ENCODE measurements at places on chromosomes 4 and X.

- peak; percentile 15 for DNase-seq
These were observed 630.1 kb upstream of the EPHA5 start for GRCh38 chr4:66300336-66300934.

DNA sequence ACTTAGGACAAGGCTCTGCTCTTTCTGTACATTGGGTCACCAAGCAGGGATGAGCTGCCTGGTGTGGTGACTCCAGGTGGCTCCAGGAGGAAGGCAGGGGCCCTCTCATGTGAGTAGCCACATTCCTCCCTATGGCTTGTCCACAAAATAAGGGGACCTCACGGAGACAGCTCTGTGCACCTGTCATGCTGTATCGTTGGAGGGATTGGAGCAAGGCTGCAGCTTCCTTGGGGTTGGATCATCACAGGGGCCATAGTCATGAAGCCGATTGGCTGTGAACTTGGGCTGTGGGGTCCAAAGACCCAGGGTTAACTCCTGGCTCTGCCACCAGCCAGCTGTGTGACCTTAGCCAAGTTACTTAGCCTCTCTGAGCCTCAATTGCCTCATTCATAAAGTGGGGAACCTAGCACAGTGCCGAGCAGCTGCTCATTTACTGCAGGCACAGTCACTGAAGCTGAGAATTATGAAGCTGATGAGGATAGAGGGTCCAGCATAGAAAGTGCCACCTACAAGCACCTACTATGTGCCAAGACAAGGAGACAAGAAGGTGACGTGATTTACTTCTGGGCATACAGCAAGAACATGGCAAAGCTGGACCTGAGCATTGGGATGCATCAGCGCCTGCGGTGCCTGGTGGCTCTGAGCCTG is 11.8 kb upstream of the KIAA0232 start:
- DNase-seq: no peak

- DNase-seq: no peak
These were observed 38.7 kb upstream of the THOC2 start for GRCh38 chrX:123771449-123772064.

DNA sequence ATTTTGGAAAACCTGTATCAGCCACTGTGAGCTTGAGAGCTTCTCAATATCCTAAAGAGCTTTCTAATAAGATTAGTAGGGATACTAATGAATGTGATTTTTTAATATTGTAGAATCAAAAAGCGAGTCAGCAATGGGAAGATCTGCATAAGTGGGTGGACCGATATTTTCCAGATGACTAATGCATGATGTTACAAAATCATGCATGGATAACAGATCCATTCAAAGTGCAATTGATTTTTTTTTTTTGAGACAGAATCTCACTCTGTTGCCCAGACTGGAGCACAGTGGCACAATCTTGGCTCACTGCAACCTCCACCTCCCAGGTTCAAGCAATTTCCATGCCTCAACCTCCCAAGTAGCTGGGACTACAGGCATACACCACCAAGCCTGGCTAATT is 7.3 kb upstream of the CLDN2 start:
- DNase-seq: peak; percentile 62

- no peak for DNase-seq
These were observed 331.3 kb downstream of the GRXCR1 start for GRCh38 chr4:43223820-43224219.

DNA sequence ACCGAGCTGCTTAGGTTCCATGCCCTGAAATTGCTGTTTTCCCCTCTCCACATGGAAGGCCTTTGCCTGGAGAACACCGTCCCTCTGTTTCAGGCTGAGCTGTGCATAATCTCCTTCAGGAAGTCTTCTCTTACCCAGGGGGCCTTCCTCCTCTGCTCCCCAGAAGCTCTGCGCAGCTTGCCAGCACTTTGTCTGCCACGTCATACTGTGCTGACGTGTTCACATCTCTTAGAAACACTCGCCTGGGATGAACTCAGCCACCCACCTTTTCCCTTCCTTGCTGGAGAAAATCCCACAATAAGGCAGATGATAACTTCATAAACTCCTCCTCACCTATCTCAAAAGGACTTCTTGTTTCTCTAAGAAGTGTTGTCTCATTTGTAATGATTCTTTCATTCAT is 110.7 kb downstream of the ARHGAP10 start:
- DNase-seq: peak; percentile 99

- no peak for DNase-seq
These were observed 210.9 kb downstream of the FRMPD4 start for GRCh38 chrX:12349201-12349600.

DNA sequence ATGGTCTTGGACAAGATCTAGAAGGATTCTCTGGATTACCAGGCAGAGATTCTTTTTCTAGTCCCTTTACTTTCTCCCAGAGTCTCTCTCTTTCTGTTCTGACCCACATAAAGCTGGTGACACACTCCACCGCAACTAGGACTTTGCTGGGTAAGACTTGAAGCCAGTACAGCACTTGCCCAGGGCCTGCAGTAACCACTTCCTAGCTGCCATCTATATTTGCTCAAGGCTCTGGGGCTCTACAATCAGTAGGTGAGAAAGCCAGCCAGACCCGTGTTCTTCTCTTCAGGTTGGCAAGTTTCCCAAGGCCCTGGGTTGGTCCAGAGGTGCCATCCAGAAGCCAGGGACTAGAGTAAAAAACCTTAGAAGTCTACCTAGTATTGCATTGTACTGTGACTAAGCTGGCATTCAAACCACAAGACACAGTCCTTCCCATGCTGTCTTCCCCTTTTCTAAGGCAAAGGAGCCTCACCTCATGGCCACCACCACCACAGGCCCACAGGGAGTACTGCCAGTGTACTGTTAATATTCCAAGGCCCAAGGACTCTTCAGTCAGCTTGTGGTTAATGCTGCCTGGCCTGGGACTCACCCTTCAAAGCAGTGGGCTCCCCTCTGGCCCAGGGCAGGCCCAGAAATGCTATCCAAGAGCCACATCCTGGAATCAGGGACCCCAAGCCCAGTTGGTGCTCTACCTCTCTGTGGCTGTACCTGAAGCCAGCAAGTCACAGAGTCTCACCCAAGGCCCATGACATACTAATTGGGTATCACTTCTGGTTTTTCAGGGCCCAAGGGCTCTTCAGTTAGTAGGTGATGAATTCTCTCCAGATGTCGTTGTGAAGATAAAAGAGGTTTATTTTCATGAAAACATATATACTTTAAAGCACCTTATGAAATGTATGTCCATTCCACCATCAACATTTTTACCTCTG is 54.7 kb downstream of the CD38 start:
- no peak for DNase-seq
